ENCODE measurements at places on chromosomes 6 and 20.

DNA sequence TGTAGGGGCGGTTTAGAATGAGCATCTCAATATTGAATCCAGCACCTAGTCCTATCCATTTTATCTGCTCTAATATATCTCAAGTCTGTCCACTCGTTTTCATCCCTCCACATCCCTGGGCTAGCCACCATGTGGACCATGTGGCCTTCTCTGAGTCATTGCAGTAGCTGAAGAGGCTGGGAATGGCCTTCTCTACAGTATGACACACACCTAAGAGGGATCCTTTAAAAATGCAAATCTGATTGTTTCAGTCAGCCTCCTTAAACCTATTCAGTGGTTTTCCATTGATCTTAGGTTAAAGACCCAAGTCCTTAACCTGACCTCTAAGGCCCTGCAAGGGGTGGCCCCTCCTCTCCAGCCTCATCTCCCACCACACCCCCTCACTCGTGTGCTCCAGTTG, 9.4 kb downstream of the RING1 start:
- DNase-seq = no peak

GRCh38 chr20:21534886-21535285, 21.0 kb upstream of the NKX2-2 start:
- DNase-seq = no peak

GRCh38 chr6:158768436-158768835, 50.7 kb downstream of the EZR start:
- DNase-seq = no peak

DNA sequence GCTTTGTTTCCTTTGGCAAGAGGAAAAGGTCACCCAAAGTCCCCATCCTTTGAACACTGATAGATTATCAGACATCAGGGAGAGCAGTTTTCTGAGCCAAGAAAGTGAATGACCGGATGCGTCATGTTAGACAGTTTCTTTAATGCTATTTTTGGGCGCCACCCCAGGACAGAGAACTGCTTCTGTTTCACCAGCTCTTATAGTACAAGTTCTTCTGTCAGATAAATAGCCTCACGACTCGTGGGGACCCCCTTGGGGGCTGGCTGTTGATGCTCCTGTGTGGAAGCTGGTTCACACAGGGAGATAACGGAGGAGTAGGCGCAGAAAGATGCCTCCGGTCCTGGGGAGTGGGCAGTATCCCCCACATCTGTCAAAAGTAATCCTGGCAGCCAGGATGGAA, 54.6 kb downstream of the NPEPL1 start:
- no peak for DNase-seq

GRCh38 chr6:135358985-135359384, 138.6 kb downstream of the AHI1 start:
- DNase-seq = no peak

GRCh38 chr6:20705741-20706140, 171.5 kb downstream of the CDKAL1 start:
- DNase-seq = no peak

- DNase-seq = no peak
Measured at GRCh38 chr20:35791821-35792220, 20.0 kb downstream of the PHF20 start.

GRCh38 chr20:1060985-1061384, 57.4 kb upstream of the PSMF1 start:
- DNase-seq = no peak
